Hepatocyte (in vitro differentiated cells): ENCODE measurements at places on chromosomes 11 and 22.

- DNase-seq, result no peak
These were observed 5.0 kb downstream of the ASCL2 start for GRCh38 chr11:2265396-2265795.

DNA sequence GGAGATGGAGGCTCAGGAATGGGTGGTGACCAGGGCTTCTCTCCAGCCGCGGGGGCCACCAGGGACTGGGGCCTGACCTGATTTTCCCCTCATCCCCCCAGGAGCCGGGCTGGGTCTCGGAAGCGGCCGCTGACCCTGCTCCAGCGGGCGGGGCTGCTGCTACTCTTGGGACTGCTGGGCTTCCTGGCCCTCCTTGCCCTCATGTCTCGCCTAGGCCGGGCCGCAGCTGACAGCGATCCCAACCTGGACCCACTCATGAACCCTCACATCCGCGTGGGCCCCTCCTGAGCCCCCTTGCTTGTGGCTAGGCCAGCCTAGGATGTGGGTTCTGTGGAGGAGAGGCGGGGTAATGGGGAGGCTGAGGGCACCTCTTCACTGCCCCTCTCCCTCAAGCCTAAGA lies 3.8 kb downstream of the ZFPL1 start:
- no peak for DNase-seq

- peak; percentile 6 for DNase-seq
These were observed 34.5 kb upstream of the SEZ6L start for GRCh38 chr22:26134654-26135330.

- no peak for DNase-seq
These were observed 49.7 kb upstream of the ARFGAP3 start for GRCh38 chr22:42906605-42907348.

DNA sequence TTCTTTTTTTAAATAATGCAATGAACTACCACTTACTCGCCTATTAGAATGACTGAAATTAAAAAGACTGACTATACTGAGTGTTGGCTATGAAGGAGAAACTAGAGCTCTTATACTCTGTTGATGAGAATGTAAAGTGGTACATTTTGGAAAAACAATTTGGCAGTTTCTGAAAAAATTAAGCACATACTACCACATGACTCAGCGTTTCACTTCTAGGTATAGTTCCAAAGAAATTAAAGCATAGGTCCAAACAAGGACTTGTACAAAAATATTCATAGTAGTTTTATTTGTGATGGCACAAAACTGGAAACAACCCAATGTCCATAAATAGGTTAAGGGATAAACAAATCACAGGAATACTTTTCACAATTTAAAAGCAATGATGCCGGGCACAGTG lies 22.4 kb upstream of the SLC29A2 start:
- no peak for DNase-seq
